Activated naive CD4-positive, alpha-beta T cell treated with anti-CD3 and anti-CD28 coated beads, Interleukin-2, amount 10 ng/mL, durations not matched to agents 7 days and 5 days (primary cell): ENCODE measurements at places on chromosomes 1 and 21.

DNA sequence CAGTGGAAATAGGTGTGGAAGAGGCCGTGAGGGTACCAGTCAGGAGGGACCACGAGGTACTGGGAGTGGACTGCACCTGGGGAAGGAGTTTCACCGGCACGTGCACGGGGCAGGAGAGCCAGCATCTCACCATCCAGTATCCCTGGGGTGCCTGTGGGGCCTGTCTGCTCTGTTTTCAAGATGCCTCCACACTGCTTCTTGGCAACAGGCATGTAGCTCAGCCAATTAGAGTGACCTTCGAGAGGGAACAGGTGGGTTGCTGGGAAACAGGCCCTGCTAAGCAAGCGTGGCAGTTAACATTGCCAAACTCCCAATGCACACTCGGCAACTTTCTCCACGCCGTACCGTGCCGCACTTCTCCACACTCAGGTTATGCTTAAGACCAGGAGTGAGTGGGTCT is 17.7 kb downstream of the KCNC4 start:
- no peak for DNase-seq

GRCh38 chr1:221998781-221999180 is 256.9 kb upstream of the DUSP10 start:
- DNase-seq: no peak

GRCh38 chr1:198220428-198220827 is 63.6 kb downstream of the NEK7 start:
- DNase-seq: no peak

DNA sequence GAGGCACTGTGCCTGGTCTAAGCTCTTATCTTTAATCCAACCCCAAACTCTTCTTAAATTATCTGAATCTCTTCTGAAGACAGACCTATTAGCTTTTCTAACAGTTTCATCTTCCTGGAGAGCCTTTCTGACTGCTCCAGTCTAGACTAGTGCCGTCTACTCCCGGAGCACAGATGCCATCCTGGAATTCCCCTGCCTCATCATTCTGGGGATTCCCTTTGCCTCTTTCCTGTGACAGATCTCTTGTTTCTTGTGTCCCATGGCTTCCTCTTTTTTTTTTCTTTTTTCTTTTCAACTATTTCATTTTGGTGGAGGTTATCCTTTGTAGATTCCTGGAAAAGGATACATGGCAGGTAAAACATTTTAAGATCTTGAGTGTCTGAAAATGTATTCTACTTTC is 11.7 kb downstream of the SEMA4A start:
- DNase-seq: no peak

- DNase-seq: no peak
Measured at GRCh38 chr21:28798798-28799197, 193.9 kb downstream of the LTN1 start.

- DNase-seq: no peak
Measured at GRCh38 chr21:43717166-43717853, 1.6 kb upstream of the PDXK start.

DNA sequence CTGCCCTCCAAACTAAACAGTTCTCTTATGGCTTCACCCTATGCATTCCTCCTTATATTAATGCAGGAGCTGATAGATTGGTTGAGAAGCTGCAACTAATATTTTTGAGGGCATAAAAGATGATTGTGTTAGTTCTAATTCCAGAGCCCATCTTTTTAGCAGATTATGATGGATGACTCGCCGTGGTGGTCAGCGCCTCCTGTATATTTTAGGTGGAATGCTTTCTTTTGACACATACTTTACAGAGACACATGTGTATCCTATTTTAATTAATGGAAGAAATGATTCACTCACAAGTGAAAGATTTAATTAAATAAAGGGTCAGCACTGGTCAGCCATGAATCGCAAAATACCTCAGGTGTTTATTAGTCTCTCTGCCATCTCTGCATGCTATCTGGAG is 120.7 kb downstream of the TM2D1 start:
- DNase-seq: no peak

- peak; percentile 55 for DNase-seq
Measured at GRCh38 chr21:39715804-39716397, 29.1 kb upstream of the IGSF5 start.

- DNase-seq: peak; percentile 71
Measured at GRCh38 chr1:161738627-161739287, 10.8 kb upstream of the DUSP12 start.

- DNase-seq: no peak
Measured at GRCh38 chr1:110286564-110286963, 52.6 kb upstream of the RBM15 start.

DNA sequence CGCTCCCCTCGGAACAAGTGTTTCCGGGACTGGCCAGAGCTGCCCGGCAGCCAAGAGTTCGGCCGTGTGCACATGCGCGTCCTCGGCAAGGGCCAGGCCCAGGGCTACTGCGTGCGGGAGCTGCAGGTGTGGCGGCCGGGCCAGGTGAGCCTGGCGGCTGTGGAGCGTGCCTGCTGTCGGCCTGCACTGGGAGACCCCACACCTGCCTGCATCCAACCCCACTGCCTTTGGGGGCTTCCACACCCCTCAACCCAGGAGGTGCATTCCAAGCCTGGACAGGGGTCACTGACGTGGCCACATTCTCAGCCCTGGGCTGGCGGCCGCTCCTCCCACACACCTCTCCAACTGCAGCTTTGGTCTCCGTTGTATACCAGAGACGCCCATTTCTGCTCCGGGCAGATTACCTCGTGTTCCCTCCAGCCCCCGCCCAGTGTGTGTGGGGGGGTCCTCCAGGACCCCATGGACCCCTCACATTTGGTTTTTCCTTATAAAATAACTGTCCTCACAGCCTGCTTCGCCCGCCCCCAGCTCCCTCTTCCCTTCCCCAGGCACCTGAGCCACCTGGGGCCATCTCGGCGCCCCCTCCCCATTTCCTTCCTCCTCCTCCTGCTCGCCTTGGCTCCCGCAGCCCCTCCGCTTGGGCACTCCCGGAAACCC is 6.1 kb downstream of the RNF223 start:
- DNase-seq: no peak

GRCh38 chr21:46121286-46122221 is 23.6 kb downstream of the COL6A2 start:
- DNase-seq: peak; percentile 18

DNA sequence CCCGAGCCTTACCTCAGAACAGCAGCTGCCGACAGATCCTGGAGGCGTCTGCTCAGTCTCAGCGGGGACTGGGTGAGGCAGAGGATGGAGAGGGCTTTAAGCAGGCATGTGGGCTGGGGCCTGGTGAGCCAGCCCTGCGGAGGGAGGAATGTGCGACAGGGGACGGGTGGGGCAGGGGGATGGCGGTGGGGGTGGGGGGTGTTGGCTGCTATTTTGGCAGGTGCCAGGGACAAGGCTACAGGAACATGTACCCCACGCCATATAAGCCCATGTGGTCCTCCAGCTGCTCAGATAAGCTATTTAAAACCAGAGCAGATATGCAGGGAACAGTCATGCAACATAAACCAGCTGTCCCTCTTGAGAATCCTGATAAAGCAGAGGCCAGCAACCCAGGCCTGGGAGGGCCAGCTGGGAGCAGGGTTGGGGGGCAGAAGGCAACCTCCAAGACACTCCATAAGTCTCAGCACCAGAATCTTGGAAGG is at the start of gene TNNT2:
Gene TNNT2, minus strand, starts transcription at position 70 of the 482 bp plus-strand sequence. CDS start 4,426 bp downstream, outside the sequence.
- no peak for DNase-seq

- no peak for DNase-seq
Measured at GRCh38 chr21:17925899-17926298, 106.7 kb upstream of the C21orf91 start.

DNA sequence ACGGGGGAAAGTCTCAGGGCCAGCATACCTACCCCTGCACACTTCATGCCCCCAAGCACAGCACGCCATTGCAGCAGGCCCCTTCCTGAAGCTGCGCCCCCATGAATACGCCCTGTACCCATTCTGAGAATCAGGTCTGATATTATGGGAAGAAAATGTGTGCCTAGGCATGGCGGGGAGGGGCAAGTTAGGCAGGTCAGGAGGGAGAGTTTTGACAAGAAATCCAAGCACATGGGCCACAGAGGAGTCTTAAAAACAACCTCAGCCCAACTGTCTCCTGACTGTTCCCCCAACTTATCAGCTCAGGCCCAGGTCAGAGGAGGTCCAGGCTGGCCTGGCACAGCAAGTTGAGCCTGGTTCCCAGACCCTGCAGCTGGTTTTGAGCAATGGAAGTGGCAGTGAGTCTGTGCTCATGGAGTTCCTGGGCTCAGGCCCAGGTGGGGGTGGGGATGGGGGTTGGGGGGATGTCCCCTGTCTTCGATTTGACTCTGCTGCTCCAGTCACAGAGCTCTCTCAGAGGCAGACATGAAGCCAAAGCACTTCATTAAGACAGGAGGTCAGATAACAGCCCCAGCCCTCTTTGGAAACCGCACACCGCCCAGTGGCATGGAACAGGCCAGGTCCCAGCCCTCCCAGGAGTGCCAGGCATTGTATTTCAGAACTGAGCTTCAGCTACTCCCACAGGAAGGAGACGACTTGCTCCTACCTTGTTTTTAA is 20.6 kb upstream of the BCAR3 start:
- no peak for DNase-seq

DNA sequence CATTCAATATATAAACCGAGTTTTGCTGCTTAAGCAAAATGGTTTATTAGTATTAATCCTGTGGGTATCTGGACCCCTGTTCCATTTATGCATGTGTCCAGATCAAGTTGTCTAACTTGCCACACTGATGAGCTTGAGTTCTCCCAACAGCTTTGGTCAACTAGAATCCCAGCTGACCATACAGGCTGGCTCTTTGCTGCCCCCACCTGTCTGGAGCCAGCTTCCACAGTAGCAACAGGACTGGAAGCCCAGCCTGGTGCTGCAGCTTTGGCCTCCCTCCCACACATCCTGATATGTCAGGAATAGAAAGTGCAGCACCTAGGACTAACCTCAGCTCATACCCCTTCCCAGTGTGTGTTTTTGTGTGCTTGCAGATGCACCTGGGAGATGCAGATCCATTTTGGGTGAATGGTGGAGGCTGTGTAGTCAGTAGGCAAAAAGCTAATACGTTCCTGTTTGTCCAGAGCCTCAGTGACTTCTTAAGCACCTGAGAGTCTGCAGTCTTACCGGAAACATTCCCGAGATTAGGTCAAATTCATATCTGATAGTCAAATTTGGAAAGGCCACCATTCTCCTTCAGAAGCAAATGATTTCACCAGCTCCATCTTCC is 40.9 kb upstream of the BEND5 start:
- peak; percentile 35 for DNase-seq

DNA sequence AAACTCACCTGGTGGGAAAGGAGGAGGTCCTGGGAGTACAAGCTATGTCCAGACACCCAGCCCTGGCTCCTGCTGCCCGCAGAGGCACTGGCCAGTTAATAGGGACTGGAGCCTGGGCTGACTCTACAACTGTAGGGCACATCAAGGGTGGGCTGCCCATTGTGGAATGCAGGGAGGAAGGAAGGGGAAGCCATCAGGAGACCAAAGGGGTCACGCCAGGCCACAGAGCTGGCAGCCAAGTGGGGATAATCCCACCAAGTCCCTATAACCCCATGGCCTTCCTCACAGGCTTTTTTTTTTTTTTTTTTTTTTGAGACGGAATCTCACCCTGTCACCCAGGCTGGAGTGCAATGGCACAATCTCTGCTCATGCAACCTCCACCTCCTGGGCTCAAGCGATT is 14.7 kb downstream of the TMEM53 start:
- no peak for DNase-seq

DNA sequence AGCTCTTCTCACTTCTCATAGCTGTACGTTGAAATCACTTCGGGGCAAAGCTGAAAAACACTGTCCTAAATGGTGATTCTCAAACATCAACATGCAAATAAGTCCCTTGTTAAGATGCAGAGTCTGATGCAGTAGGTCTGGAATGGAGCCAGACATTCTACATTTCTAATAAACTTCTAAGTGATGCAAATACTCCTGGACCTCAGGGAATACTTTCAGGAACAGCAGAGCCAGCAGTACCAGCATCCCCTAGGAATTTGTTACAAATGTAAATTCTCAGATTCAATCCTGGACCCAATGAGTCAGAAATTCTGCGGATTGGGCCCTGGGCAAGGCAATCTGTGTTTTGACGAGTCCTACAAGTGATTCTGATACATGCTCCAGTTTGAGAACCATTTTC is 152.3 kb downstream of the PCNX2 start:
- no peak for DNase-seq

DNA sequence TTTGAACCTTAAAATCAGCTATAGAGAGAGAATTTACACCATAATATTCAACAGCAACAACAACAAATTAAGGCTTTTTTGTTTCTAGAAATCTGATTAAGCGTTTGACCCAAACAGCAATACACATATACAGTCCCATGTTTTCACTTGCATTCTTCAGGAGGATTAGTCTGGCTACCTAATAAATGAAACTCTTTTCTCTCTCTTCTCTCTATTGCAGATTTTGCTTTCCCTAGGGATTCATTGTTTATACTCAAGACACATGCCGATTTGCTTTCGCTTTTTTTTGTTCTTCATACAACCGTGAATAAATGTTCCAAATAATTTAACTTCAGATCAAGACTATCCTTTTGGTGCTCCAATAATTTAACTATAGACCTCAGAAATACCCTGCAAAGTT is 162.4 kb upstream of the PTBP2 start:
- DNase-seq: no peak

GRCh38 chr21:17853393-17854275 is 34.5 kb upstream of the C21orf91 start:
- no peak for DNase-seq

DNA sequence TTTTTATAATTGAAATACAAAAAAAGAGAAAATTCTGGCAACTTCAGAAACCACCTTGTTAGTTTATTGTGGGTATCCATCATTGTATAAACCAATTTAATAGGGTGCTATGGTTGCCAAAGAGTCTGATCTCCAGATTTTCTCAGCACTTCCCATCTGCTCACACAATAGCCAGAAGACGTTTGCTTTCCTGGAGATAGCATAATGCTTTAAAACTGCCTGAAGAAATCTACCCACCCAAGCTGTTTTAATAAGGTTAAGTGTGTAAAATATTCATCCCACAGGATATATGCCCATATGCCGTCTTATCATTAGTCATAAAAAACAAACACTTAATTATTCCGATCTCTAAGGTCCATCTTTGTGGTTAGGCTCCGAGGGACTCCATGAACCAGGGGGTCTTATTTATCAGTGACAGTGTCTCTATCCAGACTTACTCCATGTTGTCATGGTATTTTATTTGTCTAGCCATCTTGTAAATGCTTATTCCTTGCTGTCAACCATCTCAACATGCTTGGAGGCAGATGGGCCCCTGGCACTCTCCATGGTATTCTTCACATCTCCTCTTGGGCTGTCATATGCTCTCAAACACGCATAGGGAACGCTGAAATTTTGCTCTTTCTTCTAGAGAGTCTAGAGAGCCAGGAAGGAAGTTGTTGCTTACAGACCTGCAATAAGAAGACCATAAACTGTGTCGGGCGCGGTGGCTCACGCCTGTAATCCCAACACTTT is 58.5 kb downstream of the MAP10 start:
- no peak for DNase-seq

- no peak for DNase-seq
Measured at GRCh38 chr1:166911624-166912023, 35.6 kb upstream of the TADA1 start.
